GDM1 (cell line): ENCODE measurements at places on chromosomes 5 and 9.

DNA sequence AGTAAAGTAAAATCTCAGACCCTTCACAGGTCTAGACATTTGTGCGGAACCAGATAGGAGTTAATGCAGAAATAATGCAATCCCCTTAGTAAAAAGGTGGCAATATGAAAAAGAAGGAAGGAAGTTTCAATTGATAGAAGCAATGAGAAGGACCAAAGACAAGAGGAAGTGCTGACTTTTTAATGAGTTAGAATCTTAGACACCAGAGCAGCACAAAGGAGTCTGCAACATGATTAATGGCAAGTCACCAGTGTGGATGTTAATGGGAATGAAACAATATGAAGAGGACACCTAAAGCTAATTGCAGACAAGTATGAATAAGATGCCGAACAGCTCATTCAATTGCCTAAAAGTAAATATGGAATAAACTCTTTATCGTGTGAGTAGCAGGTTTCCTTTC lies 50.9 kb downstream of the MEGF9 start:
- DNase-seq = no peak

- no peak for DNase-seq
These were observed 21.8 kb downstream of the FYB1 start for GRCh38 chr5:39197556-39197955.

DNA sequence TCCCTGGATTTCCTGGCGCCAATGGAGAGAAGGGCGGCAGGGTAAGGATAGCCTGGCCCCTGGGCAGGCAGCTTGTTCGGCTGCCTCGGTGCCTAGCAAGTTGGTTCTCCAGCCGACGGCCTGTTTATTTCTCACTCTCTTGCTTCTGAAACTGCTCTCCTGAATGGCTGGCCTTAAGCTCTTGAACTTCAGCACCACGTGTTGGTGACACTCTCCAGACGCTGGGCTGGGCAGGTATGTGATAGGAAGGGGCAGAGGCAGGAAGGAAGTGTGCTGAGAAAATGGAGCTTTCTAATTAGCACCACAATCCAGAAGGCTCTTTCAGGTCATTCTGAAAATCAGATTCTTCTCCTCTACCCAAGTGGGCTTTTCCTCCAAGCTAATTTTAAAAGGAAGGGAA lies 91.4 kb upstream of the FCN2 start:
- no peak for DNase-seq

DNA sequence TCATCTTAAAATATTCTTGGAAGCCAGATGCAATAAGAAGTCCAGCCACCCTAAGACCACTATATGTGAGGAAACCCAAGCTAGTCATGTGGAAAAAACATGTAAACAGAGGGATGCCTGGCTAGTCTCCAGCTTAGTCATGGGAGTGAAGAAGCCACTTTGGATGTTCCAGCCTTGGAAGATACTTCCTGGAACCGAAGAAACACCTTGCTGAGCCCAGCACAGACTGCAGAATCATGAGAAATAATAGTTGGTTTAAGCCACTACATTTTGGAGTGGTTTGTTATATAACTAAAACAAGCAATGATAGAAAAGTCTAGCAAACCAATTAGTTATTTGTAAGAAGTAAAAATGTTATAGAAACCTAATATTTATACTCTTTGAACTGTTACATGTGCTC lies 12.6 kb downstream of the DHX29 start:
- no peak for DNase-seq

DNA sequence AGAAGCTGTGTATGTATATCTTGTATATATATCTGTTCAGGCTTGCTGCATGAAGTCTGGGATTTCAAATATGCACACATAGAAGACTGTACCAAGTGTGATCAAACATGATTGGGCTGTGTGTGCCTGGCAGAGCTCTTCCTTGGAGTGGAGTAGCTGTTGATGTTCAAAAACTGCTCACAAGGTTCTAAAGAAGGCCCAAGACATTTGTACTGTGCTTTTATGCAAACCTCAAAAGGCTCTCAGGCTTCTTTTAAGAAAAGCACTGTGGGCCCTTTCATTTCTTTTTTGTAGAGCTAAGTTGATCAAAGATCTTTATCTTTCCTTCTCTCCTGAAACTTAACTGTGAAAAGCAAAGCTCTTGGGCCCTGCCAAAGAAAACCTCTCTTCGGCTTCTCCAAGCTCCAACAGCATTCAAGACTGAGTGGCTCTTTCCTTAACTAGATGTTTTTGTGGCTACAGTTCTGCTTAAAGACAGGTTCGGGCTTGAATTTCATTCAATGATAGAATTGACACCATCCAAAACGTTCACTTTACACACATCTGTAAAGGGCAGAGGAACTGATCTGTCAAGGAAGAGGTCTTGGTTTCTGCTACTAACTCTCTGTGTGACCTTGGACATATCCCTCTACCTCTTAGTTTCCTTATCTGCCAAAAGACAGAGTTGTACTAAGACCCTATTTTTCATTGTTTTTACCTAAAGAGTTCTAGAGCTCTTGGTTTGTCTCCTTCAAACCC lies 105.8 kb upstream of the IL6ST start:
- no peak for DNase-seq

DNA sequence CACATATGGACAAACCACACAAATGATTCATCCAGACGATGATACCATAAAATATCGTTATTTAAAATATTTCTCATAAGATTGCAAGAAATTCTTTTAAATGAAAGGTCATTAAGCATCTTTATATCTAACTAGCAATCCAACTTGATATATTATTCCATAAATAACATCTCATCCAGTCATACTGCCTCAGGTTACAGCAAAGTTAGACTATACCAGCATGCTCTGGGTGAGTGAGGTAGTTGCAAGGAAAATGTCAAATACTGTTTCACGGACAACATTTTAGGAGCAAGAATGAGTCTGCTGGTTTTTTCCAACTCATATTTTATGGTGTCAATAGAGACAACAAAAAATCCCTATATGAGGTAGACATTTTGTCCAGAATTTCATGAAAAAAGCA lies 200.9 kb upstream of the TRPM3 start:
- DNase-seq = no peak

- DNase-seq = no peak
These were observed 8.7 kb upstream of the AGPAT2 start for GRCh38 chr9:136695955-136696354.

- no peak for DNase-seq
These were observed 19.5 kb downstream of the SPAAR start for GRCh38 chr9:35928591-35929452.

DNA sequence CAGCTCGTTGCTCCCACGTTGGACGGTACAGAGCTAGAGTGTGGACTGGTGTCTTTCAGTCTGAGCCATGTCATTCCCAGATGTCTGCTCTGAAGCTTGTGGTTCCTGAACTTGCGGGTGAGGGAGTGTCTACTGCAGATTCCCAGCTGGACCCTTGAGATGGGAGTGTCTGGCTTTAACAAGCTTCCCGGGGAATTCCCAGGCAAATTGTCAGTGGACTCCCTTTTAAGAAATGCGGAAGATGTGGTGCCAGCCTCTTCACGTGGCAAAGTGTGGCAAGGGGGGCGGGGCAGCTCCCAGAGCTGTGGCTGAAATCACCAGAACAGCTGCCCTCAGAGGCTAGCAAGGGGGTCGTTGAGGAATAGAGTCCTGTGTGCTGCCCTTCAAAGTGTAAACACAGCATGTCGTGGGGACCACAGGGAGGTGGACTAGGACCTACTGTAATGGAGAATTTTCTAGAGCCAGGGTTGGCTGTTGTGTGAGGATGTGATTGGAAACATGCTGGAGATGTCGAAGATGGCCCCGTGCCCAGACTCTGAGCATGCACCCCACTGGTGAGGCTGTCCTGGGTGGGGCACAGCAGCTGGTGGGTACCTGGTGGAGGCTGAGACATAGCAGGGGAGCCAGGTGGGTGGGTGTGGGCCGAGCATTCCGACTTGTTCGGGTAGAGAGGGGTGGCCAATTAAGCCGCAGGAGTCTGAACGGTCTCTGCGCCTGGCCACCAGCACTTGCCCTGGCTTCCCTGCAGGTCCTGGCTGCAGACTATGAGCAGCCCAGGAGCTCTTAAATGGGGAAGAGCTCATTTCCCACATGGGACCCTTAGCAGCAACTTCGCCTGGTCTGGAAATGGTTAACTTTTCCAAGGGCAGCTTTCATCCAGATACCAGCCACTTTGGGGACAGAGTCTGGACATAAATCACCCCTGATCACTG lies 37.4 kb downstream of the PRRX2 start:
- no peak for DNase-seq

DNA sequence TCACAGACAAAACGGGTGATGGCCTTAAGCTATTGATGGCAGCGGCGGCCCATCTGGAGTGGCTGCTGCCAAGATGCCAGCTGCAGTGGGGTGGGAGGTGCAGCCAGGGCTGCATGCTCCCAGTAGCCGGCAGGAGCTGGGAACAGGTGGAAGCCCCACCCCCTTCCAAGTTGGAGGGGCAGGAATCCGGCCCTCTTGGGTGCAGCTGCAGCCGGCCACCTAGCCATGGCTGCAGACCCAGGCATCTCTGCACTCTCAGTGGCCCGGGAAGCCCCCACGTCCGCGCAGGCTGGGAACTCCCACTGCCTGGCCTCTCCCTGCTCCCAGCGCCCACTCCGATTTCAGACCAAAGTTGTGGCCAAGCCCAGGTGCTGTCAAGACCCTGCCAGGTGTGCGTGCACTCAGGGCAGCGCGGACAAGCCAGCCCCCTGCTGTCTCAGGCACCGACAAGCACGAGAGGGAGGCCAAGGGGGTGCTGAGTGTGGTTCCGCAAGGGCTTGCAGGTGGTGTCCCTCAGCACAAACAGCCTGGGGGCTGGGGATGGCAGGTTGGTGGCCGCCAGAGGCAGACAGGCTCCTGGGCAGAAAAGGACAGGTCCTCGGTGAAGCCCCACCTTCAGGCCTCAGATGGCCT lies 115.1 kb upstream of the TSLP start:
- DNase-seq = no peak

DNA sequence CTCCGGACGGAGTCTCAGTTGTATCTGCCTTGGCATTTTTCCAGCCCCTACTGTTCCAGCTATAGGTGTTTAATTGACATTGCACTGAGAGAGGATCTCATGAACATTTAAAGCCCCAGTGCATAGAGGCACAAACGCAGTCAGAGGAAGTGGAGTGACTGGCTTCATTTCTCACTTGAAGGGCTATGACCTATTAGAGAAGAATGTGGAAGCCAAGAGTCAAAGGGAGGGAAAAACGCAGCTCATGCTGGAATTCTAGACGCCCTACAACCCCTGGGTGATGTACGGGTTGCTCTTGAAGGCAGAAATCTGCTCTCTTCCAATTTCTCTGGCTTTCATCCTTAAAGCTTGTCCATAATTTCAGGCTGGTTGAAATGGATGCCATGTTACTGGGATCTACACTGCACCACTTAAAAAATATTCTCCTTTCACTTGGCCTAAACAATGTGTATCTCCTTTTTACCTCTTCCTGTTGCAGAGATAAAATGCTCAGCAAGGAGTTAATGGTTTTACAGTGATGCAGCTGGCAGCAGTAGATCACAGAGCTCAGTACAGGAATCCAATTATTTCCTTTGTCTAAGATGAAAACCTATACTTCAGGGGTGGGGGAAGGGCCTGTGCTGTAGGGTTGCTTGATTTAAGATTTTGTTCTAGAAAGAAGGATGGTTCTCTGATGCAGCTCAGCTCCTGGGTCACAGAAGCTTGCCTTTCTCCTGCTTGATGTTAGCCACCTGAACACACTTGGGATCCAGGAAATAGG lies 61.8 kb upstream of the MAMDC2 start:
- DNase-seq = no peak

- no peak for DNase-seq
These were observed 86.0 kb downstream of the FBXL7 start for GRCh38 chr5:15585841-15586591.

GRCh38 chr5:121533814-121534213 lies 317.9 kb upstream of the FTMT start:
- no peak for DNase-seq

DNA sequence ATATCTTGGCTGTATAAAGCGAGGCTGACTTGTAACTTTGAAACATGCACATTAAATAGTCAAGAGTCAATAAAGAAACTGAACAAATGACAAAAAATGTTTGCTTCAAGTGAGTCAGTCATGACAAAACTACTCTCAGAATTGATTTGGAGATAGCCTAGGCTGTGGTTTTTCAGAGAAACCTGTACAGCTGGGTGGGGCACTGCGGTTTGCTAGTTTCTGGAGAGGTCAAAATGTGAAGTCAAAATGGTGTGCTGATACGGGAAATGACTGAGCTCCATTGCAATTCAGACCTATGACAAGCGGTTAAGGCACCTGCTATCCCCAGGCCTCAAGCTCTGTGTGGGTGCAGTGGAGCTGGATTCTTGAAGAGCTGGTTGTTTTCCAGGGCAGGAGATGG lies 10.3 kb upstream of the CD180 start:
- DNase-seq = no peak

- DNase-seq = no peak
These were observed 55.1 kb downstream of the ASS1 start for GRCh38 chr9:130499804-130500263.

GRCh38 chr5:44952376-44952775 lies 143.6 kb downstream of the MRPS30 start:
- DNase-seq = no peak

DNA sequence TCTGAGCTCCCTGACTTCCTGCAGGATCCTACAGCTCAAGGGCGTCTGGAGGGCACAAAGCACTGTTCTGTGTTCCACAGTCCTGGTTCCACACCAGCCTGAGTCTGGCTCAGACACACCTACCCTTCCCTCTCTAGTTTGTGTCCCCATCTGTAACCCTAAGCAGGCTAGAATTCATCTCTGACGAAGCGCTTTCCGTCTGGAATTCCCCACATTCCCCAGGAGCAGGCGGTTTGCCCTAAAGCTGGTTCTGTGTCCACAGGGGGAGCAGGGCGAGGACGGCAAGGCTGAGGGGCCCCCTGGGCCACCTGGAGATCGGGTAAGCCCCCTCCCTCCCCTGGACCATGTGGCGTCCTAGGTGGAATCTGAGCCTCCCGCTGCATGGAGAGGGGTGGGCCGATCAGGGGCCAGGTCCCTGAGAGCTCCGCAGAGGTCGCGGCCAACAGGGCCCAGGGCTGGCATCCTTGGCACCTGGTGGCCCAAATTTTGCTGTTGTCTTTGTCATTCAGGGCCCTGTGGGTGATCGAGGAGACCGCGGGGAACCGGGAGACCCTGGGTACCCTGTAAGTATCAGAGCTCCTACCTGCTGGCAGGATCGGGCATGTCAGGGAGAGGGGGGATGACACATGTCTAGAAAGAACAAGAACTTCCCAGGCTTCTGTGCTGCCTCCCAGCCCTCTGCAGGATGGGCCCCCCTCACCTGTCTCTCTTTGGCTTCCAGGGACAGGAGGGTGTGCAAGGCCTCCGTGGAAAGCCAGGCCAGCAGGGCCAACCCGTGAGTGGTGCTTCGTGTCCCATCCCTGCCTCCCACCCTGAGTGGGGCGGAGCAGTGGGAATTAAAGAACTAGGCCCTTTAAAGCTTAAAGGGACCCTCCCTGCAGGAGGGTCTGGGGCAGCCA lies 34.5 kb upstream of the ORM1 start:
- DNase-seq = no peak

GRCh38 chr5:6907320-6907918 lies 194.2 kb downstream of the TENT4A start:
- DNase-seq = no peak

GRCh38 chr9:107810461-107810961 lies 320.9 kb upstream of the KLF4 start:
- no peak for DNase-seq

GRCh38 chr9:98736226-98736625 lies 27.5 kb upstream of the GABBR2 start:
- DNase-seq = no peak
